ENCODE measurements at places on chromosomes 3 and 15. TPM values are rescaled to one million over a fixed set of nuclear protein-coding genes. Genes with fewer than 3 reads are reported as not detected.

- no peak overlapping the region for H3K27ac ChIP-seq
- H3K4me3 ChIP-seq, result no peak overlapping the region
- DNase-seq, result no peak
- H3K36me3 ChIP-seq, result no peaks in the 10 kb centered on the region
Measured at GRCh38 chr15:90742087-90742486, 24.9 kb downstream of the BLM start.

GRCh38 chr15:101118615-101119014, 133.2 kb downstream of the CHSY1 start:
- H3K27ac ChIP-seq, result no peak overlapping the region
- H3K4me3 ChIP-seq, result no peak overlapping the region
- no peak for DNase-seq
- no peaks in the 10 kb centered on the region for H3K27me3 ChIP-seq
- H3K4me1 ChIP-seq, result peaks cover 25% of the 10 kb centered on the region
- no peaks in the 10 kb centered on the region for H3K36me3 ChIP-seq

- DNase-seq, result no peak
- H3K36me3 ChIP-seq, result no peaks in the 10 kb centered on the region
- no peak overlapping the region for H3K27ac ChIP-seq
Measured at GRCh38 chr3:58355179-58355578, 22.5 kb downstream of the PXK start.

- H3K4me3 ChIP-seq, result no peak overlapping the region
- H3K36me3 ChIP-seq, result no peaks in the 10 kb centered on the region
- H3K27me3 ChIP-seq, result no peaks in the 10 kb centered on the region
- no peak overlapping the region for H3K27ac ChIP-seq
- DNase-seq, result no peak
Measured at GRCh38 chr3:73120710-73121109, 59.3 kb downstream of the EBLN2 start.

- peaks cover 20% of the 10 kb centered on the region for H3K4me1 ChIP-seq
- no peaks in the 10 kb centered on the region for H3K36me3 ChIP-seq
- DNase-seq, result no peak
- no peaks in the 10 kb centered on the region for H3K27me3 ChIP-seq
Measured at GRCh38 chr3:183254487-183255347, 1.7 kb downstream of the B3GNT5 start.

DNA sequence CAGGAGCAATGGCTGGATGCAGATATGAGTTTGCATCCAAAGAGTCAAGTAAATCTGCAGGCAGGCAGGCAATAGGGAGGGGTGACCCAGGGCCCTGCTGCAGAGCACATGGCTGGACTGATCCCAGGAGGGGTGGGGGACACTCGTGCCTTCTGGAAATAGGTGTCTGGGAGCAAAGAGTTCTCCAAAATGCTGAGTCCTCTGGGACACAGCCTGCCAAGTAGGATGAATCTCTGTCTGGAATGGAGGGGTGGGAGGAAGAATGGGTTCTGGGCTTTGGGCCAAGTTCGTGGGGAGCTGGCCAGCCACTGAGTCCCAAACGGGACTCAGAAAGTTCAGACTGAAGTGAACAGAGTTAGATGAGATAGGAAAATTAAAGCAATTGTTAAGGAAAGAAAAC, 214.5 kb downstream of the MTHFS start:
- H3K27ac ChIP-seq, result peak overlapping the region; percentile 83
- no peaks in the 10 kb centered on the region for H3K27me3 ChIP-seq
- H3K36me3 ChIP-seq, result no peaks in the 10 kb centered on the region
- peaks cover 19% of the 10 kb centered on the region for H3K4me1 ChIP-seq

- H3K27me3 ChIP-seq, result no peaks in the 10 kb centered on the region
- H3K4me1 ChIP-seq, result peaks cover 24% of the 10 kb centered on the region
- peaks cover 17% of the 10 kb centered on the region for H3K36me3 ChIP-seq
- H3K4me3 ChIP-seq, result no peak overlapping the region
- peak overlapping the region; percentile 19 for H3K27ac ChIP-seq
Measured at GRCh38 chr3:58073301-58074108, 65.3 kb downstream of the FLNB start.

- no peak overlapping the region for H3K4me3 ChIP-seq
- H3K27ac ChIP-seq, result no peak overlapping the region
- H3K27me3 ChIP-seq, result no peaks in the 10 kb centered on the region
Measured at GRCh38 chr15:27218426-27218825, 247.4 kb downstream of the GABRG3 start.

- H3K4me1 ChIP-seq, result peaks cover 42% of the 10 kb centered on the region
- H3K27ac ChIP-seq, result no peak overlapping the region
- no peaks in the 10 kb centered on the region for H3K27me3 ChIP-seq
- no peak for DNase-seq
Measured at GRCh38 chr3:72411843-72412242, 436.4 kb downstream of the SHQ1 start.

DNA sequence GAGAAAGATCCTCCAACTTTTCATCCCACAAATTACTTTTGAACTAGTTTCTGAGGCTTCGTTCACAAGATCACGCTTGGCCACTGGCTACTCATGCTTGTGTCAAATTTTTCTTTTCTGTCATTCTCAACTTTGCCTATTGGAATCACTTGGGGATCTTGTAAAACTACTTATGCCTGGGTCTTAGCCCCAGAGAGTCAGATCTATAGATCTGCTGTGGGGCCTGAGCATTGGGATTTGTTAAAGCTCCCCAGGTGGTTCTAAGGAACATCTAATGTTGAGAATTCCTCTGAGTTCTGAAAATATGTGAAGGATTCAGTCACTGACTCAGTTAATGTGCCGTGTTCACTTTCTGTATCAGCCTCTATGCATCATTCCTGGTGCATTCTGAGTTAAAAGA, 71.7 kb upstream of the VGLL3 start:
- no peaks in the 10 kb centered on the region for H3K4me1 ChIP-seq
- H3K27ac ChIP-seq, result no peak overlapping the region
- DNase-seq, result no peak
- H3K4me3 ChIP-seq, result no peak overlapping the region

- no peak overlapping the region for H3K27ac ChIP-seq
- no peak for DNase-seq
- H3K36me3 ChIP-seq, result peaks cover 4% of the 10 kb centered on the region
- H3K4me1 ChIP-seq, result peaks cover 22% of the 10 kb centered on the region
- H3K4me3 ChIP-seq, result no peak overlapping the region
Measured at GRCh38 chr15:80099241-80099640, 39.8 kb downstream of the ZFAND6 start.

DNA sequence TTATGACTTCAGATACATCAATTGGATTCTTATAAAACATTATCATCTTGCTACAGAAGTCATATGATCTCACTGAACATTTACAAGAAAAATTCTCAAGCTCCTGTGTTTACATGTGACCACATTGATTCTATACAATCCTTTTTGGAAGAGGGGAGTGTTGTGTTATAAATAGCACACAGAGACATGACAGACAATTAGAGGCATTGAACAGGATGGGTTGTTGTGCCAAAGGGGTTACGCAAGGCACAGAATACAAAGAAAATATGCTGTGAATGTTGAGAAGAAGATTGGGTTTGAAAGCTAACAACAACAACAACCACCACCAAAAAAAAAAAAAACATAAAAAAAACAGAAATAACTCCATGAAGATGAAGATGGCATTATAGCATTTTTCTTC, 32.5 kb upstream of the TBL1XR1 start:
- no peaks in the 10 kb centered on the region for H3K4me1 ChIP-seq
- DNase-seq, result no peak
- no peak overlapping the region for H3K4me3 ChIP-seq
- H3K36me3 ChIP-seq, result no peaks in the 10 kb centered on the region

DNA sequence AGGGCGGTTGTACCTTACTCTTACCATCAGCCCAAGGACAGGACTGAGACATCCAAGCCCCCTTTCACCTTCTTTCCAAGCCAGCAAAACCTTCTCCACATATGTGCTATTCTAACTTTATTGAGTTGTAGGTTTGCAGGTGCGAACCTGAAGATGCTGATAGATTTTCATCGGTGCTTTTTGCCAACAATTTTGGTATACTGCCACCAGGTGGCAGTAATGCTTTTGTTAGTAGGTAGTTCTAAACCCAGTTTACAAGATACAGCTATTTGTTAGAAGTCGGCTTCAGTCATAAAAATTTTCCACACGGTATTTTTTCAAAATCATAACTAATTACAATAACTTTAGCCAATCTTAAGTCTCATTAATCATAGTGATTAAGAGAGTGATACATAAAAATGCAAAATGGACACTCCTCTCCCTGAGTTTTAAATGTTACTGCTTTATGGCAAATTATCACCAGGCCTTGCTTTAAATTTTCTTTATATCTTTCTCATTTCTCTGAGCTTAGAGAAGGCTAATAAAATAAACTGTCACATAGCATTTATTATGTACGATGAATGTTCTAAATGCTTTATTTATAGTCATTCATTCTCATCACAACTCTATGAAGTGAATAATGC, 636 bp downstream of the TBC1D21 start:
- H3K27ac ChIP-seq, result no peak overlapping the region
- H3K27me3 ChIP-seq, result peaks cover 35% of the 10 kb centered on the region
- no peaks in the 10 kb centered on the region for H3K36me3 ChIP-seq
- no peak overlapping the region for H3K4me3 ChIP-seq

DNA sequence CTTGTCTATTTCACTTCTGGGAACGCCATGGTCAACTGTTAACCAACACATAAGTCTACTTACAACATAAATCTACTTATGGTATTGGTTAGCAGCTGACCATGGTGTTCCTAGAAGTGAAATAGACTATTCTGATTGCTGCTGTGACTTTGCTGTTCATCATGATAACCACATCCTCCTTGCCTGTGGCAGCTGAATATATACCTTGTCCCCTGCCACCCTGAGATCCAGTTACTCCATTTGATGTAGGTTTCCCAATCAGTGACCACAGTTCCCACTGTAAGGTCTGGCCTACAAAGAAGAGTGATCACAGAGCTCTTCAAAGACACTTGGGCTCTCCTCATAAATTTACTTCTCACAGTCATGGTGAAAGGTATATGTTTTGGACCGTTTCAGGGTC, 66.8 kb upstream of the ALDH1A3 start:
- H3K27me3 ChIP-seq, result no peaks in the 10 kb centered on the region
- no peak for DNase-seq
- H3K4me3 ChIP-seq, result no peak overlapping the region
- H3K36me3 ChIP-seq, result no peaks in the 10 kb centered on the region

GRCh38 chr3:113275929-113276750, 64.8 kb downstream of the BOC start:
- peak overlapping the region; percentile 25 for H3K4me3 ChIP-seq
- peaks cover 87% of the 10 kb centered on the region for H3K36me3 ChIP-seq
- H3K4me1 ChIP-seq, result peaks cover 15% of the 10 kb centered on the region
- peak overlapping the region; percentile 80 for H3K27ac ChIP-seq
- DNase-seq, result no peak
- H3K27me3 ChIP-seq, result no peaks in the 10 kb centered on the region

- no peak overlapping the region for H3K27ac ChIP-seq
- no peaks in the 10 kb centered on the region for H3K36me3 ChIP-seq
- no peak overlapping the region for H3K4me3 ChIP-seq
- H3K4me1 ChIP-seq, result no peaks in the 10 kb centered on the region
Measured at GRCh38 chr3:31403197-31403596, 129.5 kb upstream of the STT3B start.

GRCh38 chr3:81920816-81921215, 159.4 kb upstream of the GBE1 start:
- H3K36me3 ChIP-seq, result no peaks in the 10 kb centered on the region
- H3K27me3 ChIP-seq, result no peaks in the 10 kb centered on the region
- H3K4me3 ChIP-seq, result no peak overlapping the region
- no peak overlapping the region for H3K27ac ChIP-seq
- H3K4me1 ChIP-seq, result no peaks in the 10 kb centered on the region
- DNase-seq, result no peak

Gene IL17RC
- total RNA-seq, result 92.5 TPM

Gene FOXB1
- not detected for total RNA-seq
